Activated CD8-positive, alpha-beta memory T cell treated with anti-CD3 and anti-CD28 coated beads, Interleukin-2, amount 50 U/mL, for 4 hours (primary cell): ENCODE measurements at places on chromosomes 6 and 20.

DNA sequence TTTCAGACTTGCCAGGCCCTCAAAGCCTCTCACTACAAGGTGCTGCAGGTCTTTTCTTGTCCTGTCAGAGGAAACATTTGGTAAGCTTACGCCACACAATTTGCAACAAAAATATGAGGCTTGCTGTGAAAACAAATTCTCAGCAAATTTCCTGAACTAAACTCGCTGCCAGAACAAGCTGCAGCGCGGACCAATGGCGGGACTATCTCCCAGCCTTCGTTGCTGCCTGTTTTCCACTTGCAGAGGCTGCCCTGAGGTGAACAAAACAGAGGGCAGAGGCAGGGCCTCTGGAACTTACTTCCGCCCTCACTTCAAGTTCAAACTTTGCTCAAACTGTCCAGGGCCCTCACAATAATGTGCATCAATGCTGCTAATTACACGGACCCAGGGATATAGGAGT lies 12.4 kb downstream of the UQCC2 start:
- DNase-seq: no peak

- no peak for DNase-seq
Observed at GRCh38 chr6:10535193-10535592, 14.0 kb downstream of the GCNT2 start.

DNA sequence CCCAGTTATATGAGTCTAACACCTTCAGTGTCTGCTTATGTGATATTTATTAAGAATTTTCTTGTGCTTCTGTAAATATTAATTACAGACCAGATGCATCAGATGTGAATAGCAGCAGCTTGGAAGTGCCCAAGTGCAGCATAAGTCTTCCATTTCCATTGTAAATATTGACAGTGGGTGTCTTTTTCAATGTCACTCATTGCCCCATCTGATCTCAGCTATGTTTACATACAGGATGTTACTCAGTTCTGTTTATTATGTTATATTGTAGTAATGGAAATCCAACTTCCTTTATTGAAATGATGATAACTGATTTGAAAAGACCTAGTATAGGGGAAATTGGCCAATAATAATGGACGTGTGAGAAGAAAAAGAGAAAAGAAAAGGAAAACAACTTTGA lies 296.7 kb downstream of the SAMD5 start:
- no peak for DNase-seq

DNA sequence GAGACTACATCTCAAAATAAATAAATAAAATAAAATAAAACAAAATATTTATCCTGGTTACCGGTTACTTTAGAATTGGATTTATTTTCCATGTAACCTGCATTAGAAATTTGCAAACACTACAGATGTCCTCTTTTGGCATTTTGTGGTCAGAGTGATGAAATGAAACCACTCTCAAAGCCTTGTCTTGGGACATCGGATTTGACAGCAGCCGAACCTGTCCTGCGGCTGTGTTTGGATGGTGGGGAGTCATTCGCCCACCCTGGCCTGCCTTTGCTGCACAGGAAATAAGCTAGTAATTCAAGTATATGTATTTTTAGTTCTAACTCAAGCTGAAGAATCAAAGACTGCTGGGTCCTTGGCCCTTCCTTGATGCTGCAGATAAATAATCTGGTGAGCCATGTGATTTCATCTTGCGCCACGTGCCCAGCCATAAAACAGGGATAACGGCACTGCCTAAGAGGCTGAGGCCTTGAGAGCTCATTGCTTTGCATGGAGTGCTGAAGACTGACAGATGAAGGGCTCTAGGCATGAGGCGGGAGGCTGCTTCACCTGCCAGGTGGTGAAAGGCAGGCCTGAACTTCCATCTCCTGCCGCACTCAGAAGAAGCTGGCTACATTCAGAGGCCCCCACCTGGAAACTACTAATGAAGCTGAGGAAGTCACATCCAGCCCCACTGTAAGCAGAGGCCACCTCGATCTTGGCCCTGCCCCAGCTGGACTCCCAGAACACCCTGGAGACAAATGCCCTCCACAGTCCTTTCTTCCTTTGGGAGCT lies 76.9 kb downstream of the NOL4L start:
- DNase-seq: no peak

DNA sequence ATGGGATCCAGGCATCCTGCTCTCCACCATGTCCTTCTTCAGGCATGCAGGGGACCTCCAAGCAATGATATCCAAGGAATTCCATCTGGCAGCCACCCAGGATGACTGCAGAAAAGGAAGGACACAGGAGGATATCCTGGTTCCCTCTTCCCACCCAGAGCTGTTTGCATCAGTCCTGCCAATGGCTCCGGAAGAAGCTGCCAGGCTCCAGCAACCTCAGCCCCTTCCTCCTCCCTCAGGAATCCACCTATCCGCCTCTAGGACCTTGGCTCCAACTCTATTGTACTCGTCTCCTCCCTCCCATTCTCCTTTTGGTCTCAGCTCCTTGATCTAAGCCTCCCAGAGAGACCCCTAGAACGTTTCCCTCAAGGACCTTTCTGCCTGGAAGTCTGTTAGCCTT lies 733 bp upstream of the PSORS1C2 start:
- no peak for DNase-seq

DNA sequence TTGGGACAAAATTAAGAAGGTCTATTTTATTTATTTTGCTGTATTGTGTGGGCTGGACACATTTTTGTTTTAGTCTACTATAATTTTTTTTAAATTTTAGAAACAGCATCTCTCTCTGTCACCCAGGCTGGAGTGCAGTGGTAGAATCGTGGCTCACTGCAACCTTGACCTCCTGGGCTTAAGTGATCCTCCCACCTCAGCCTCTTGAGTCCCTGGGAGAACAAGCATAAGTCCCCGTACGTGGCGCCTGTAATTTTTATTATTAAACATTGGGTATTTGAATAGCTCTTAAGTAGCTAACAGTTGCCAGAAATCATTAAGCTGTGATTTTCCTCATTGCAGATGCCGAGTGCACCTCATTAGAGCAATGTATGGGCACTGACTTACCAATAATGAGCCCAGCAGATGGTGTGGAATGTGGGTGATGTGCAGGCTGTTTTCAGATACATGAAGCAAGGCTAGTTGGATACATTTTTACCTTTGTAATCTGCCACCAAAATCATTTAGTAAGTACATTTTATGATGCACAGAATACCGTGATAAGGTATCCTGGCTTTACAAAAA lies 10.3 kb upstream of the MAS1 start:
- no peak for DNase-seq

DNA sequence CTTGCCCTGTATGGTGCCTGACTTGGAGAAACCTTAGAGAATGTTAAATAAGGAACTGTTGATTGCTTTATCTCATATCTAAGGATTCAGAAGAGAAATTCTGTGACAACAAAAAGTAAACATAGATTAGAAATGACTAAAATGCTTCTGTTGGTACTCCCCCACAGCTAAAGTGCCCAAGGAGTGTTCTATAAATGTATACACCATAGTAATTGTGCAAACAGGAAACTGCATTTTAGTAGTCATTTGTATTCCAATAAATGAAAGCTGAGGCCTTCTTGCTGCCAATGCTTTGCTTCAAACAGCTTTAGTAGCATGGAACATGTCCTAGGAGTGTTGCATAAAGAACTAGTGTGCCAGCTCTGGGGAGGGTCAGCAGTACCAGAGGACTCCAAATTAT lies 343.7 kb upstream of the IRAK1BP1 start:
- DNase-seq: no peak

GRCh38 chr20:18671203-18671710 lies 83.4 kb downstream of the DTD1 start:
- DNase-seq: no peak

DNA sequence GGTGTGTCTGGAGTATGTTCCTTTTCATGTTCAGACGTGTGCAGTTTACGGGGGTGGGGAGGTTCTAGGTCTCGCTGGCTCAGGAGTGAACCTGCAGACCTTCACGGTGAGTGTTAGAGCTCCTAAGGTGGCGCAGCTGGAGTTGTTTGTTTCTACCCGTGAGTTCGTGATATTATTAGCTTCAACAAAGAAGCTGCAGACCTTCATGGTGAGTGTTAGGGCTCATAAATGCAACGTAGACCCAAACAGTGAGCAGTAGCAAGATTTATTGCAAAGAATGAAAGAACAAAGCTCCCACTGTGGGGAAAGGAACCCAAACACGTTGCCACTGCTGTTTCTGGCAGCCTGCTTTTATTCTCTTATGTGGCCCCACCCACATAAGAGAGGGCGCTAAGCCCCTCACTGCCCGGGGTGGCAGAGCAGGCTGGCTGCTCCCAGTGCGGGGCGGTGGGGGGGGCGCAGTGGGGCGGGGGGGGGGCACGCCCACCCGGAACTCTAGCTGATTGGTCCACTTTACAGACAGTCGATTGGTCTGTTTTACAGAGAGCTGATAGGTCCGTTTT lies 41.3 kb upstream of the GMPR start:
- DNase-seq: no peak

DNA sequence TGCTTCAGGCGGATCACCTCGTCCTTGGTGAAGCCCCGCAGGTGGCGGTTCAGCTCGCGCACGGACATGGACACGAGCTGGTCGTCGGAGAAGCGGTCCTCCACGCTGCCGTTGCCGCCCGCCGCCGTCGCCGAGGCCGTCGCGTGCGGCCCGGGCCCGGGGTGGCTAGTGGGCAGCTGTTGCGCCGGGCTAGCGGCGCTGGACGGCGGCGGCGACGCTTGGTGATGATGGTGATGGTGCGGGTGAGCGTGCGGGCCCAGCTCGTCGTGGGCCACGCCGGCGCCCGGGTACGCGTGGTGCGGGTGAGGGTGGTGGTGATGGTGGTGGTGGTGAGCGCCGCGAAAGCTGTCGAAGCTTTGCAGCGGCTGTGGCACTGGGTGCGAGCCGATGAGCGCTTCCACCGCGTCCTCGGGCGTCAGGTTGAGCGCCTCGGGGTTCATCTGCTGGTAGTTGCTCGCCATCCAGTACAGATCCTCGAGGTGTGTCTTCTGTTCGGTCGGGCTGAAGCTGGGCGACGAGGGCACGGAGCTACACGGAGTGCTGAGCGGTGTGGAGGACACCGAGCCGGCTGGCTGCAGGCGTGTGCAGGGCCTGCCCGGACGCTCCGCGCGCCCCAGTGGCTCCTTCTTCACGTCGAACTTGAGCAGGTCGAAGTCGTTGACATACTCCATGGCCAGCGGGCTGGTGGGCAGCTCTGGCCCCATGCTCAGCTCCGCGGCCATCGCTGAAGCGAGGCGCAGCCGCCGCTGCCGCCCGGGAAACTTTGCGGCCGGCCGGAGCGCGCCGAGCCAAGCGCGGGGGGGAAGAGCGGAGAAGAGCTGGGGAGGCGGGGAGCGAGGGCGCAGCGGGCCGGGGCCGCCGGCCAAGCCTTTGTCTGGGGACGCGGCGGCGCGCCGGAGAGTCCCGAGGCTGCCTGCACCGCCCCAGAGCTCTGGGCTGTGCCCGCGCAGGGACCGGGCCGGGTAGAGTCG lies 622 bp downstream of the MAFB start:
- no peak for DNase-seq

DNA sequence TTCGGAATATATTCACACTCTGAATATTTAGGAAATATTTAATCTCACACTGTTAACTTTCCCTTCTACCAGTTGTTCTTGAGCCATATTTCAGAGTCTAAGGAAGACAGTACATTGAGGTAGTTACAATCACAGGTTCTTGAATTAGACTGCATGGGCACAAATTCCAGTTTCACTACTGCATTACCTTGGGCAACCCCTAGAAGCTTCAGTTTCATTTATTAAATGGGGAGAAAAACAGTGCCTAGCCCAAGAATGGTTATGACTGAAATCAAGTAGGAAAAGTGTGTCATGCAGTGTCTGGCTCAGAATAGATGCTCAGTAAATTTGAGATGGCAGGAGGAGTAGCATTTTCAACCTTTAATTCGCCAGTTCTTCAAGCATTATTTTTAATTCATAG lies 124.5 kb upstream of the SAMD5 start:
- DNase-seq: no peak

GRCh38 chr6:139637766-139638165 lies 263.3 kb upstream of the CITED2 start:
- DNase-seq: no peak

GRCh38 chr20:32527052-32527446 lies 58.1 kb downstream of the NOL4L start:
- DNase-seq: no peak

DNA sequence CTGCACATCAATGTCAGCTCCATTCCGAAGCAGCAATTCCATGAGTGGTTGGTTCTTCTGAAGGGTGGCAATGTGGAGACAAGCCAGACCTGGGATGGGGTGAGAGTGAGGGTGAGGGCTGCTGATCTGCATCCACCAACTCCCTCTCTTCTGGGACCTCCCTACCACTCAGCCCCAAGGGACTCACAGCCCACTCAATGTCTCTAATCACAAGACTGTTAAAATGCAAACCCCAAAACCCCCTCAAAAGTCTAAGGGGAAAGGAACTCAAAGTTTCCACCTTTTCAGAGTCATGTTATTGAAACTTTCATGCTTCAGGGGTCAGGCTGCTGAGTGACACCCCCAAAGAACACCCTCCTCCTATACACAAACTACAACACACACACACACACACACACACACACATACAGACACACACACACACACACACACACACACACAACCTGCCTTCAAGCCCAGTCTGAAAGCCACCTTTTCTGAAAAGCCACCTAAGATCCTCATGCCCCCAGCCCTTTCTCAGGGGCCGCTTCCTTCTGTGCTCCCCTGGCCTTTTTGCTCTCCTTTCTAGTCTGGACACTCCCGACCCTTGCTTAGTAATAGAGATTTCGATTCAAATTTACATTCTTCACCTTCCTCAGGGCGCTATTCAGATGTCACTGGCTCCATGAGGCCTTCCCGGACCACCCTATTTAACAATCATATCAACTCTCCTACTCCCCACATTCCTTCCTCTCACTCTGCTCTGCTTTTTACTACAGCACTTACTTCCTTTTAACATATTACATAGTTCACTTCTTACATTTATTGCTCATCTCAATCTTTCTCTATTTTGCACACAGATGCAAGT lies 3.3 kb upstream of the SLC35B2 start:
- no peak for DNase-seq

DNA sequence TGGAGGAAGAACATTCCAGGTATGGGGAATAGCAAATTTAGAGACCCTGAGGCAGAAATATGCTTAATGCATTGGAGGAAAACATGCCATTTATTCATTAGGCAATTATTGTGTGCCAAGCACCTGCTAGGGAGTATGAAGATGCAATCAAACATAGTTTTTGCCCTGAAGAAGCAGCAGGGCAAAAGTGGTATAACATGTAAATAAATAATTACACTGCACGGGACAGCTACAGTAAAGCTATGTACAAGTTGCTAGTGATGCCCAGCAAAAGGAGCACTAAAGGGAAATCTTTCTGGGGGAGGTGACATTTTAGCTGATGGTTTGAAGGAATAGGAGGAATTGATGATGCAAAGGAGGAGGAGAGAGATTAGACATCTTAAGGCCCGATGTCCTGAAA lies 624 bp upstream of the TJAP1 start:
- DNase-seq: no peak

GRCh38 chr6:157896932-157897331 lies 73.9 kb downstream of the SNX9 start:
- DNase-seq: no peak

DNA sequence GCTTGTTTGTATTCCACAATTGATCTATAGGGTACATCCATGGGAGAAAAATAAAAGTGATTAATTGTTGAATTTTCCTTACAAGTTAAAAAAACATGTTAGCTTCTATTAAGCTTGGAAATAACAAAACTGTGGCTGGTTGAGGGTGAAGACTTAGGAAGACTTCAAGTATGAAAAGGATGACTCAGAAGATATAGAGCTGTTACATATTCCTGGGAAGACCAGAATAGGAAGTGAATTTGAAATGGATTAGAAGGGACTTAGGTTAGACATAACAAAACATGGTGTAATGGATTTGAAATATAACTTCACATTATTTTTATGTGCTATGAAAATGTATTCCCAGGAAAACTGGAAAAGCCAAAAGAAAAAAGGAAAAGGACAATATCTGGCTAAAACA lies 732.2 kb downstream of the HDGFL1 start:
- DNase-seq: no peak

GRCh38 chr20:49034070-49034732 lies 11.9 kb upstream of the CSE1L start:
- DNase-seq: no peak
